ENCODE measurements at places on chromosomes 5 and 9.
A peak's percentile ranks its signal among the peaks of the same experiment; 100 is the strongest.

DNA sequence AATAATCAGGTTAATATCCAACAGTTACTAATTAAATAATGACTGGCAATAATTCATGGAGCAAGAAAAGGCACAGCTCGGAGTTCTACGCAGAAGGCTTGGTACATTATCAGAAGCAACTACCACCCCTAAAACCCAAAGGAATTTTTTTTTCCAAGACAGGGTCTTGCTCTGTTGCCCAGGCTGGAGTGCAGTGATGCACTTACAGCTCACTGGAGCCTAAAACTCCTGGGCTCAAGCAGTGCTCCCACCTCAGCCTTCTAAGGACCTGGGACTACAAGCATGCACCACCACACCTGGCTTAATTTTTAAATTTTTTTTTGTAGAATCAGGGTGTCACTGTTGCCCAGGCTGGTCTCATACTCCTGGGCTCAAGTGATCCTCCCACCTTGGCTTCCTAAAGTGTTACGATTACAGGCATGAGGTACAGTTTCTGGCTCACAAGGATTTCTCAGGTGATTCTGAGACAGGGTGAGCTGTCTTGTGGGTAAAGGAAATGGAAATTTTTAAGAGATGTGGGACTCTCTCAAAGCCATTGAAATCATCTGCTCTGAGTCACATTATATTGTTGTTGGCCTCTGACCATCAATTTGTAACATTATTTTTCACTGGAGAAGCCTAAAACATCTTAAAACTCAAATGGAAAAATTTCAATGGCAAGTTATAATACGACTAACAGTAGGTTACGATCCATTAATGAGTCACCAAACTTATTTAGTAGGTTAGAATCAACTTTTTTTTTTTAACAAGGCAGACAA, 19.7 kb upstream of the HSDL2 start:
- DNase-seq: no peak

DNA sequence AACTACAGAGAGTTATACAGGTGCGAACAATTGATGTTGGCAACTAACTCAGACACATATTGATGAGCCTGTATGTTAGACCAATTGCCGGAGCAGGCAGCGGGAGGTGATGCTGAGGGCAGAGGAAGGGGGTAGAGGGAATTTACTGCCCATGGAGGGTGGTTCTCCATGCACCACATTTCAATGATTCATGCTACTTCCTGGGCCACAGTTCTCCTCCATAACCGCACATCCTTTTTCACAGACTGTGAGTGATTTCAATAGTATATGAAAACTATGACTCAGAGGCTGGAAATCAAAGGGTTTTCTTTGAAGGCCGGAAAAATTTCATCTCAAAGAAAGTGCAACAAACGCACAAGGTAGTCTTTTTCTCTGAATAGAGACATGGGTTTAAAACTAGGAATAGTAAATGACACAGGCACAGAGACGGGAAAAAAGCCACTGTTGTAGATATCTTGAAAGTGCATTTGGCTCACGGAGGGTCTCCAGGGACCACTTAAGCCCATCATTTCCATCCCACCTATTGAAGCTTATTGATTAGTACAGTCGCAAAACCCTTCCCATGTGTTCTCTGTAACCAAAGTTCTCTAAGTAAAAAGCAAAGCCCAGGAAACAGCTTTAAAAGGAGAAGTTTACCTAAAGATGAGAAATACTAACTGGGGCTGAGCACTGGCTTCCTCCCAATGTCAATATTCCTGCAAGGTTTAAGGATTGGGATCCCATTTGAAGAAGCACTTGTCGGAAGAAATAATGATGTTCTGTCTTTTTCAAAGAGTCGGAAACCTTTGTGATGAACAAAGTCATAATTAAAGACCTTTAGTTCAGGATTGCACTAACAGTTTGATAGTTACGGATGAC, 28.0 kb upstream of the ADAM19 start:
- DNase-seq: no peak

- DNase-seq: no peak
Observed at GRCh38 chr9:82148426-82148810, 159.8 kb downstream of the SPATA31D1 start.

- DNase-seq: no peak
Observed at GRCh38 chr5:44385291-44385900, 3.8 kb downstream of the FGF10 start.

GRCh38 chr9:92725766-92726165, 38.9 kb downstream of the BICD2 start:
- DNase-seq: no peak

DNA sequence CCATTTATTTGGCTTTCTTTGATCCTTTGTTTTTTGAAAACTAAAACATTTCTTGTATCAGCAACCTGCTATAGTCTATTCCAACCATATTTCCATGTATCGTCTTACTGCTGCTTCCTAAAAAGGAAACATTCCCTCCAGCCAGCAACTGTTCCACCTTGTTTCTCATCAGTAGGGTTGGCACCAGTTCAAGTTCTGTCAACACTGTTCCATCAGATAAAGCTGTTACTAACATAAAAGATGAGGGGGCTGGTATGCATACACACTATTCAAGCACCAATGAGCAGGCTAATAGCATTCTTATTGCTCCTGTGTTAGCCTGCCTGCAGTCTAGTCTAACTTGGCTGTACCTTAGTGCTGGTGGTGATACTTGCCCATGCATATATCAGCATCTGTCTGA, 178.3 kb downstream of the CWC27 start:
- DNase-seq: peak; percentile 81

DNA sequence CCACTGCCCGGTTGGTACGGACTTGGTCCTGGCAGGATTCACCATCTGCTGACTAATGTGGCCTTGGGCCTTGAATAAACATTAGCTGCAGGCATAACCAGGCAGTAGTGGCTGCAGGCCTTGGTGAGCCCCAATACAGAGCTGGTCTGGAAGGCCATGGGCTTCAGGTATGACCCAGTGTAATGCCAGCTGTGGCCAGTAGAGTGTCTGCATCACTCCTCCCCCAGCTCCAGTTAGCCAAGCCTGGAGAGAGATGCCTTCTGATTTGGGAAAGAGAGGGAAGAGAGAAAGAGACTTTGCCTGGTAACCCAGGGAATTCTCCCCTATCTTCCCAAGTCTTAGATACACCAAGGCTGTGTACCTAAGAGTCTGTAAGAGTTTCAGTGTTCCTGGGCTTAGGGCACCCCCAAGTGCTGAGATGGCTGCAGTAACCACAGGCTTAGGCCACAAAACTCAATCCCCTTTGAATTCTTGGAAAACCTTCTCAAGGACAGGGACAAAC, 5.6 kb upstream of the C5 start:
- no peak for DNase-seq

DNA sequence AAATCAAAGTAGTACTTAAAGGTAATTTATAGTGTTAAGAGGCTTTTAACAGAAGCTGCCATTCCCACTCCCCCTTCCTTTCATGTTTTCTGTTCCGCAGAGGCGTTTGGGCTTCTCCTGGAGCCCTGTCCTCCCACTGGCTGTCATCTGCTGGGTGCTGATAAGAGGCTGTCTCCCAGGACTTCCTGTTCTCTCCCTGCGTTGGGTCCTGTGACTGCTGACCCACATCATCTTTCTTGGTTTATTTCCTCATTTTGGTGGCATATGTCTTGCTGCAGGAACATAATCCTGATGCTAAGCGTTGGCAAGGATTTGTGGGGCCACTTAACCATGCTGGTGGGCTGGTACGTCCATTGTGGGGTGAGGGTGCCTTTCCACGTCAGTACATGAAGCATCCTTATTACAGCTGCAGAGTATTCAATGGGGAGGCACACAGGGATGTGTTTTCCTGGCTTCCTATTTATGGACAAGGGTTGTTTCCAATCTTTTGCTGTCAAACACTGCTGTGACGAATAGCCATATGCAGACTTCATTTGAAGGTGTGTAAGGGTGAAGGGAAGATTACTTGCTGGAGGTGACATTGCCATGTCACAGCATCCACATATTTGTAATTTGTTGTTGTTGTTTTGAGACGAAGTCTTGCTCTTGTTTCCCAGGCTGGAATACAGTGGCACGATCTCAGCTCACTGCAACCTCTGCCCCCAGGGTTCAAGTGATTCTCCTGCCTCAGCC, 22.3 kb upstream of the RNF130 start:
- DNase-seq: no peak

DNA sequence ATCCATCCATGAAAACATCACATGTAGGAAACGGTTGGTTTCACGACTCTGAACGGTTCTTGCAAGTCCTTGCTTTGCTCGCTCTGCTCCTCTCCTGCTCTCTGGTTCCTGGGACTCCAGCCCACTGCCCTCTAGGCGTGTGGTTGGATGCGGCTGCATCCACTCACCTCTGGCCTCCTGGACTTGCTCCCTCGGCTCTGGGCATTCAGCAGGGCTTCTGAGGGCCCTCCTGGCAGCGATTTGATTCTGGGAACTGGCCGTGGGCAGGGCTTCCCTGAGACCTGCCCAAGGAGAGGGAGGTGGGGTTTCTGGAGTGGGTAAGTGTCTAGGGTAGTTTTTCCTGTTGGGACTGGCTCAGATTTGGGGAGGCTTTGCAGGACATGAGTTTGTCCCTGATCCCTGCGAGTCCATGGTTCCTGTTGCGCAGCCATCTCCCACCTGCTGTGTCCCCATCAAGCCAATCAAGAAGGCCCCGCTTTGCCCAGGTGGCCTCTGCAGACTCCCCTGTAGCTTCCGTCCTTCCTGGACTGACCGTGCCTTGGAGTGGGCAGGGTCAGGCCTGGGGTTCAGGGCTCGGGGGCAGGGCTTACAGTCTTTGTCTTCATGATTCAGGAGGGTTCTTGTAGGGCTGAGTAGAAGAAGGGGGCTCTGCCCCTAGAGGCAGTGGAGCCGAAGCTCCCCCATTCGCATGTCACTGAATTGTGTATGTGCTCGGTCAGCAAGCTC, 192.3 kb downstream of the CACNA1B start:
- no peak for DNase-seq

DNA sequence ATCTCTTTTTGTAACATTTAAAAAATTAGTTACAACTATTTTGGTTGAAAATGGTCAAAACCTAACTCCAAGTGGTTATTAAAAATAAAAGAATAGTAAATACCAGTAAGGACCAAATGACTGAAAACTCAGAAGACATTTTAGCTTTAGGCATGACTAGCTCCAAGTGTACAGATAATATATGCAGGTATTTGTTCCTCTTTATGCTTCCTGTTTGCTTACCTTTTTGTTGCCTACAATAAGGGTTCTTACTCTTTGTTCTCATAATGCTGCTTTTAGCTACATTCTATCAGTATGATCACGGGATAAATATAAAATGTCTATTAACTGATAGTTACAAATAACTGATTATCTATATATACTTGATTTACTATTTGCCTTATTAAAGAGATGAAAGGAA, 259.6 kb downstream of the CDH12 start:
- DNase-seq: no peak

DNA sequence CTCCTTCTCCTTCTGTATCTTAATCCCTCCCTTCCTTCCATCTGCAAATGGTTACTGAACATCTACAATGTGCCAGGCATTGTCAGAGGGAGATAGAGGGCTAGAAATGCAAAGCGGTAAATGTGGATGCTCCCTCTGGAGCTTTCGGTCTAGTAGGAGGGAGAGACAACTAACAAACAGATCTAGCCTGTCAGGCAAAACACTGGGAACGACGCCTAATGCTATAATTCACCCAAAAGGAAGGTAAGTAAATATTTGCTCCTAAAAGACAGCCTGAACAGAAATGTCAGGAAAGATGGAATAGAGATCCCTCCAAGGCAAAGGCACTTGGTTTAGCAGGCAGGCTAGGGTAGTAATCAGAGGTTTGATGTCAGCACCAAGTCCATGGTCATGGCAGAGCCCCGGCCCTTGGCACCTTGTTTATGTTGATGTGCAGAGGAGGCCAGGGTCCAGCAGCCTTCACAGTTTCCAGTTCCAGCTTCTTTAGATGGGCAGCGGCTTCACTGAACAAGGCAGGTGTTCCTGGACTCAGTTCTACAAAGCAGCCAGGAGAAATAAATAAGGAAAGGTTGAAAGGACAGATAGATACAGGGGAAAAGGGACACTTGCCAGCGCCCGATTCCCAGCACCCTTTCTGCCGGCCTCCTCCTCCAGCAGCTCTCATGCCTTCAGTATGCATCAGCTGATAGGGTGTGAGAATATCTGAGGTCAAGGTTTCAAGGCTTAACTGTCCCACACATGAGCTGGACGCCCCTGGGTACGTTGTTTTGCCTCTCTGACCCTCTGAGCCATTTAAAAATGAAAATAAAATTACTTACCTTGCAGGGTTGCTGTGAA, 46.5 kb upstream of the FRRS1L start:
- no peak for DNase-seq

DNA sequence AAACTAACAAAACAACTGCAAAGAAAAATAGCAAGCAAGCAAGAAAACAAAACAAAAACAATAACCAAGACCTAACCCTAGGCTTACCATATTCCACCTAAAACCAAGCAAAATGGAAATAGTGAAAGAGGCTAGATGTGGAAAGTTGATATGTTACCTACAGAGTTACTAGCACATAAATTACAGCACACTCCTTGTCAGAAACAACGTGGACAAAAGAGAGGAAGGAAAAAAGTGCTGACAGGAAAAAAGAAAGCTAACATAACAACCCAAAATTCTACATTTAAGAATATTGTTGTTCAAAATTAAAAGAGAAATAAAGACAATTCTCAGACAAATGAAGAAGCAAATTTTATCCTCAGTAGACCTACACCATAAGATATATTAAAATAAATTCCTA, 812.8 kb upstream of the NUDT12 start:
- no peak for DNase-seq

DNA sequence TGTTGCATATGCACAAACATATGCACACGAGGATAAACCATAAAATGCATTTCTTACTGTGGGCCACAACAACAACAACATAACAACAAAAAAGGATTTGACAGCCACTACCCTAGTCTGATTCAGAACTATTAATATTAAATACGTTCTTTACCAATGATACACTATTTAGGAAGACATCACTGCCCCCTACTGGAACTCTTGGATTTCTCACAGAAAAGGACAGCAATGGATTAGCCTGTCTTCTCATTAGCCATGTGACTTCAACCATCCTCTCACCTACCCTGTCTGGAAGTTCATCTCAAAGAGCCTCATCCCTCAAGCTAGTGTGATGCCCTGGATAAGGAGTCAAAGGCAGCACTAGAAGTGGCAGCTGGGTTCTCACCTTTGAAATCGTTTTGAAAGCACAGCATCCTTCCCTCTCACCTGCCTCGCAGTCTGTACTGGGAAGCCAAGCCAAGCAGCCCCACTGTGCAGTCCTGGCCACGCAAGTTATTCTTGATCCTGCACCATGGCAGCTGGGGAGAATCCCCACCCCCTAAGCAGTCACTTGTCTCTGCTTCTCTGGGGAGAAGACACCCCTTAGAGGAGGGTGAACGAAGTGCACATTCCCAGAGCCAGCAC, 64.6 kb downstream of the SH3TC2 start:
- peak; percentile 35 for DNase-seq

- no peak for DNase-seq
Observed at GRCh38 chr9:102253099-102253498, 514.7 kb upstream of the GRIN3A start.

DNA sequence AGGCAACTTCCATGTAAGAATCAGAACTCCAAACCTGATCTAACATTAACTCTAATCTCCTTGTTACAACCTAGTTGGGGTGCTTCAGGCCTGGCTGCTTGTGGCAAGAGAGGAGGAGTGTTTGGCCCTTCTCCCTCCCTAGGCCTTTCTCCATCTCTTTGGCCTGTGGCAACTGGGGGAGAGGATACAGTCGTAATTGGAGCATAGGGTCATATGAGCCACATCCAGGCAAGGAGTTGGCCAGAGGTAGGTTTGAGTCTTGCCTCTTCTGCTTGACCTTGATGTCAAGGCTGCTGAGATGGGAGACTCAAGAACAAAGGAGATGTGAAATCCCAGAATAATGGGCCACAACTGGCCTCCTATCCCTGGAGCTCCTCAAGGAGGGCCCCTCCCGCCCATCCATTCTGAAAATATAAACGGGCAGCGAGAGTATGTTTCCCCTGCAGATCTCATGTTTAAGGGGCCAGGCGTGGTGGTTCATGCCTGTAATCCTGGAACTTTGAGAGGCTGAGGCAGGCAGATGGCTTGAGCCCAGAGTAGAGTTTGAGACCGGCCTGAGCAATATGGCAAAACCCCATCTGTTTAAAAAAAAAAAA, 59.3 kb upstream of the ANGPTL2 start:
- DNase-seq: no peak

Measured in NCI-H1694 (cell line).